ENCODE measurements at places on chromosomes 6 and 20. TPM values are rescaled to one million over a fixed set of nuclear protein-coding genes. Genes with fewer than 3 reads are reported as not detected.

DNAH8 gene
- 0.08 TPM for total RNA-seq

AGER gene
- total RNA-seq = 0.16 TPM

GRCh38 chr6:130622142-130622541 lies 205.1 kb upstream of the SMLR1 start:
- DNase-seq = no peak

RAET1G gene
- 0.82 TPM for total RNA-seq

DNA sequence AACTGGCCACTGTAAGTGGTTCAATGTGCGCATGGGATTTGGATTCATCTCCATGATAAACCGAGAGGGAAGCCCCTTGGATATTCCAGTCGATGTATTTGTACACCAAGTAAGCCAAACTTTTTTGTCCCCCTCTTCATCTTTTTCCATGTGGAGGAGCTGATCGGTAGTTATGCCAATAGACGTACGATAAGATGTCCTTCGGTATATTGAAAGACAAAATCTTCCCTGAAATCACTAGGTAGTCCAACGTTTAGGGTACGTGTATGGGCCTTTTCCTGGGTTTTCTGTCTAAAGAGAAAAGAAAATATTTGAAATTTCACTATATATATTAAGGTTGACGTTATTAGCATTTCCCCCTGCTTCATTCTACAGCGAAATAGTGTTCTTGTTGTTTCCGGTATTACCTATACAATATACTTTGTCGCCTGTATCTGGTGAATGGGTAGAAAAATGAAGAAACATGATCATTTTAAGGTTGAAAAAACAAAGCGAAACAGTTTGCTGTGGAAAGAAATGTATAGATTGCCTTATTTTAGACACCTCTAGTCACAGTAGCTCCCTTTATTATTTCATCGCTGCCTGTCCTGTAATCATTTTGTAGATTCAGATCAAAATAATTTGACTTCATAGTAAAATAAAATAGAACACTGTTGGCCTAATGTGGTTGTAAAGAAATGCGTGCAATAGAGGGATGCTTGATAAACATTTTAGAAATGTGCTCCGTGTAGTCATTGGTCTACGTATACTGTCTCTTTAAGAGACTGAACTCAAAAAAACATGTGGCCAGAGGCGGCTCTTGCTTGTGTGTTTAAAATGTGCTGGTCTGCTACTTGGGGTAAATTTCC lies 1.5 kb downstream of the LIN28B start:
- no peak for DNase-seq

- no peak for DNase-seq
Observed at GRCh38 chr6:14625173-14625895, 507.8 kb downstream of the CD83 start.

DNA sequence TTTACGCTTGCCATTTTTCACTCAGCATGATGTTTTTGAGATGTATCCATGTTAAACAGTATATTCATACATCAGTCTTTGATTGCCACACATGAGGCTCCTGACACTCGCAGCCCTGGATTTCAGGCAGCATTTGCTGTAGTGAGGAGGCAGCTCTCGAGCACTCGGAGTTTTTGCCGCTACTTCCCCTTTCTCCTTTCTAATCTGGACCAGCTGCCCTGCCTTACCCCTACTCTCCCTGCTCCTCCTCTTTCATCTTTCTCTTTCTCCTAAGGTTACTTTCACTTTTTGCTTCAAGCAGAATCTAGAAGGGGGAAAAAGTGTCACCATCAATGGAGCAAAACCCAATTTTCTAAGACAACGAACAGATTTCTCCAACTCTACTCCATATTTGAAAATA lies 5.9 kb upstream of the CST3 start:
- DNase-seq = no peak

DNA sequence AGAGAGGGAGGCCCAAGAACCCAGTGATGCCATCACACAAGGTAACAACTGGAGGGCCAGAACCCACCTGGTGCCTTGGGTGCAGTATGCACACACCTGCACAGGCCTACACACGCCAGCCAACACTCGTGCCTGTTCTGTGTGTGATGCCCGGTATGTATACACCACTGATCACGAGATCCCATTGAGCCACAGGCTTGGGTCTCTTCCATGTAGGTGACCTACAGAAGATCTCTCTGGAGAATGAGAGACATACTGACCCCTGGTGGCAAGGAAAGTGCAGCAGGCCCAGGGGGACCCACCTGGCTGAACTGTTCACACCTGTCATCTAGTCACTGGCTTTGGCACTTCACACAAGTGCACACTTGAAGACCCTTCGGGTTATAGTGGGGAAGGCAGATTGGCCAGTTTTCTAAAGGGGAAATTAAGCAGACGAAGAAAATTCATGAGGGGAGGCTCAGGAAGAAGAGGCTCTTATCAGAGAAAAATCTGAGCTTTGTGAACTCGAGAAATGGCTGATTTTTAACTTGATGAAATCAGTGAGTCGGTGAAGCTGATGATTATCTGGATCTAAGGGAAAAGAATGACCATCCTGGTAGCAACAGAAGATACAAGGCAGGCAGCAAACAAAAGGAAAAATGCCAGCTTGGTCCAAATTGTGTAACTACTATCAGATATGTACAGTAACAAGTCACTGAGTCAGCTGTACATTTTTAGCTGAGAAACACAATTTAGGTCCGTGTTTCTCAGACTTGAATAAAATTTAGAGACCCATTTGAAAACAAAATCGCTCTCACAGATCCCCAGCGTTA lies 69.1 kb upstream of the PBOV1 start:
- DNase-seq = peak; percentile 51

- peak; percentile 37 for DNase-seq
Observed at GRCh38 chr6:18632670-18633410, 245.7 kb downstream of the RNF144B start.

SERAC1 gene
- total RNA-seq = 11.2 TPM

GRCh38 chr6:14453712-14454472 lies 336.3 kb downstream of the CD83 start:
- DNase-seq = no peak

GRCh38 chr20:37395410-37395797 lies 49.5 kb downstream of the SRC start:
- DNase-seq = no peak

PTPRT gene
- not detected for total RNA-seq

DNA sequence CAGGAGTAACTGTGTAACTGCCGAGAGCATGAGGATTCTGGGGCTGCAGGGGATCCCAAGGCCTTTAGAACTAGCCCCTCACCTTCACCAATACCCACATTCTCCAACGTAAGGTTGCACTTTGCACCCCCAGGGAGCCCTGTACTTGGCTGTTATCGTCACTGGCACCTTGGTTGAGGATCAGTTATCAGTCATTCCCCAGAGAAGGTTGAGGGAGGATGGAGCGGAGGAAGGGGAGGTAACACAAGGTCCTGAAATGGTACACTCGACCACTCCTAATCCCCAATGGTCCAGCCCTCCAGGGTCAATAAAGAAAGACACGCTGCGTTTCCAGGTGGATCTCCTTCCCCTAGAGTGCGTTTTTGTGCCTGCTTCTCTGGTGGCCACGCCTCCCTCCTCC lies 1.1 kb upstream of the SPDEF start:
- DNase-seq = no peak

LY6G6D gene
- total RNA-seq = not detected

DNA sequence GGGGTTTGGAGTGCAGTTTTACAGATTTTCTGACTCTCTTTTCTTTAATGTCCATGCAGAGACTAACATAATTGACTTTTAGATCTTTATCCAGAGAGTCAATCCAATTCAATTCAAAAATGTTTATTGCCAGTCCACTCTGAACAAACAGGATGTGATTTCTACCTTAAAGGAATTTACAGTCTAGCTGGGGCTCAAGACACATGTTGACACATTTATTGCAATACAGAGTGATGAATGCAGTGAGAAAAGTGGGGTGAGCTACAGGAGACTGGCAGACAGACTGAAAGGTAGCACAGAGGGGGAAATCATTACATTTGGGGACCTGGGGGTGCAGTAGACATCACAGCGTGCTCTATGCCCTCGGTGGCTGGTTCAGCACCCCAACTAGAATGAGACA lies 193.9 kb downstream of the SLC24A3 start:
- DNase-seq = no peak

- DNase-seq = no peak
Observed at GRCh38 chr6:164142322-164142721, 727.8 kb downstream of the QKI start.

DNA sequence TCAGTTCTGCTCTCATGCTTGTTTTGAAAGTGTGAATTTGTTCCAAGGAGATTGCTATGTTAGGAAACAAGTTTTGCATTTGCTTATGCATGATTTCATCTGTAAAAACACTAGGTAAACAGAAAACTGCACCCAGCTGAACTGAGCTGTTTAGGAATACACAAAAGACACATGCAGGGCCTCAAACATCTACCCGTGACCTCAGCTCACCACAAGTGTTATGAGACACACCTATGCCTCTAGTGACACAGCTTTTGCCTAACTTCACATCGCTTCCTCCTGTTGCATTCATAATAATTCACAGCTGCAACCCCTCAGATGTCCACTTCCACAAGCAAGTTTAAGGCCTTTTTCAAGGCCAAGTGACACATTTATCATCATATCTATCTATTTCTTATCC lies 98.0 kb upstream of the SLC24A3 start:
- DNase-seq = no peak

Data from fibroblast of the aortic adventitia (primary cell).